ENCODE measurements at places on chromosomes 7 and 10.

DNA sequence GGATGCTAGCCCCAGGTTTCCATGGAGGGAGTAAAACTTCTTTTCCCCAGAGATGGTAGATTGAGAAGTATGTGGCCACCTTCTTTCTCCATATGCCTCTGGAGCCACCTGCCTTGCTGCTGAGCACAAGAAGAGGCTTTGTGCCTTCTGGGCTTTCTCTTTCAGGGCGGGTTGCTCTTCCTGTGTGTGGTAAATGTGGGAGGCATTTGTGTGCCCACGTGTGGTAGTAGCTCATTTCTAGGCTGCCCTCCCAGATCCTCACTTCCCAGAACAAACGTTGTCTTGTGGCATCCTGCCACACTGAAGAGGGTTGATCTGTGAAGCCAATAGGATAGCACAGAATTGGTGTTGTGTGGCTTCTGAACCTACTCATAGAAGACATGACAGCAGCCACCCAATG, 342.0 kb upstream of the PODXL start:
- DNase-seq: no peak

- no peak for DNase-seq
Measured at GRCh38 chr10:8278099-8278498, 223.6 kb downstream of the GATA3 start.

GRCh38 chr7:97503367-97504094, 228.4 kb upstream of the TAC1 start:
- DNase-seq: no peak

- no peak for DNase-seq
Measured at GRCh38 chr10:124283949-124284250, 134.8 kb downstream of the OAT start.

- no peak for DNase-seq
Measured at GRCh38 chr7:80387634-80388193, 124.2 kb downstream of the GNAT3 start.

DNA sequence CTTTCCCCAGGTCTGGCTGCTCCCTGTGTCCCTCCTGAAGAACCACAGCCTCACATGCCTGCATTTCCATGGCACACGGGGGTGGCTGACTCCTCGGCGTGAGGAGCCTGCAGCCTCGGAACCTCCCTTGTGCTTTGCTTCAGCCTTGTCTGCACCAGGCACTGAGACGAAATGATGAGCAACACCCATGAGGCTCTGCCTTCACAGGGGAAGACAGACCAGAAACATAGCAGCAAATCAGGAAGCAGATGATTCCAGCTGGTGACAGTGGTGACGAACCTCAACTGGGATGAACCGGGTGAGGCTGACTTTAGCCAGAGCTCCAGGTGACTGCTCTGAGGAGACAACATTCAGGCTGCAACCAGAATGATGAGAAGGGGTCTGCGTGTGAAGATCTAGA, 84.5 kb upstream of the SMNDC1 start:
- DNase-seq: no peak
